ENCODE measurements at places on chromosomes 3 and 15.
A peak's percentile ranks its signal among the peaks of the same experiment; 100 is the strongest.

GRCh38 chr3:138472141-138472825 is 37.9 kb downstream of the ESYT3 start:
- no peak for DNase-seq

DNA sequence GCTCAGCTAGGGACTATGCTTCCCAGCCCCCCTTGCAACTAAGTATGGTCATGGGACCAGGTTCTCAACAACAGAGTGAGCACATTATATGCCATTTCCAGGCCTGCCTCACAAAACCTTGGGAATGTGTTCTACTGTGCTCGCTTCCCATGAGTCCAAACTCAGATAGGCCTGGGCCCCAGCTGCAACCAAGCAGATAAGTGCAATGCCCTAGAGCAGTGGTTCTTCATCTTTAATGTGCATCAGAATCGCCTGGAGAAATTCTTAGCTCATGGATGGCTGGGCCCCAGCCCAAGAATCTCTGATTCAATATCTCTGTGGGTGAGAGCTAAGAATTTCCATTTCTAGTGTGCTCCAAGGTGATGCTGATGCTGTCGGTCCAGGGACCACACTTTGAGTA is 27.5 kb upstream of the TBC1D21 start:
- no peak for DNase-seq

DNA sequence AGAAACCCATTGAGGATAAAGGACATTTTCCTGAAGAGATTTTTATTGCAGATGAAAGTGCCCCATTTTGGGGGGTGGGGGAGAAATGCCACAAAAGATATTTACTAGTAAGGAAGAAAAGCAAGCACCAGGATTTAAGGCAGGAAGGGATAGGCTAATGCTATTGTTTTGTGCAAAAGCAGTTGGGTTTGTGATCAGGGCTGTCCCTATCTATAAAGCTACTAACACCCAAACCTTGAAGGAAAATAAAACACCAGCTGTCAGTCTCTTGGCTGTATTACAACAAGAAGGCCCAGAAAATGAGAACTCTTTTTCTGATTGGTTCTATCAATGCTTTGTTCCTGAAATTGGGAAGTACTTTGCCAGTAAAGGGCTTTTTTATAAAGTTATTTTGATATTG is 56.0 kb downstream of the CD200 start:
- DNase-seq: no peak

GRCh38 chr3:50194903-50195500 is 3.6 kb downstream of the GNAT1 start:
- peak; percentile 70 for DNase-seq

- DNase-seq: no peak
Observed at GRCh38 chr15:72566973-72567372, 87.5 kb upstream of the GOLGA6B start.

DNA sequence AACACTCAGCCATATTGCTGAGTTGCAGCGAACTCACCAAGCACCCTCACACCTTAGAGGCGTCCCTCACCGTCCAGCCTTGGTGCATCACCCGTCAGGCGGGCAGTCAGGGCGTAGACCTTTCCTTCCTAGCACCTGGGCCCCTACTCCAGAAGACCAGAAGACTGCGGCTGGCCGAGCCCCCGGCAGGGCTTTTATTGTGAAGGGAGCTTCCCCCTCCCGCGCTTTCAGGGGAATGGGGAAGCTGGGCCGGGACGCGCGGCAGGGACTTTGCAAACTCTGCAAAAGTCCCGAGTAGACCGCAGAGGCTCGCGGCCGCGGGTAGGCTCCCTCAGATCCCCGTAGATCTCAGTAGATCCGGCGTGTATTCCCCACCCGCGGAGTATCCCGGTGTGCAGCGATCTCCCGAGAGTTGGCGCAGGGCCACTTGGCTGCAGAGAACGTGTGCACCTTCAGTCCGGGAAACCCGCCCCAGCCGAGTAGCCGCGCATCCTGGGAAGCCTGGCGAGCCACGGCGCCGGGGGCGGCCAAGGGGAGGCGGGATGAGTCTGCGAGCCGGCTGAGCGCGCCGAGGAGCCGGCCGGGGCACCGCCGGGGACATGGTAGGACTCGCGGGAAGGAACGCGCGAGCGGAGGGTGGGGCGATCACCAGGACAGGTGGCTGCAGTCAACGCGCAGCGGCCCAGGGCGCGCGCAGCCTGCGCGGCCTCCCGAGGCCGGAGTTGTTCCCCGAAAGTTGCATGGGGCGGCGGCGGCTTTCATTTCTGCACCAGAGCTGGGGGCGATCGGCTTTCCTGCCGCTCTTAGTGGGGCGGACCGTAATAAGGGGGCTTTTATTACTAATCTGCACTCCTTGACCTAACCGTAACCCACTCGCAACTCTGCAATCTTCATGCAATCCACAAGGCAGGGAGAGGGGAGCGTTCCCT is at the start of gene GASK1A:
GASK1A (plus strand) TSS at position 268 of the 929 bp plus-strand sequence; CDS start at position 600, 332 bp downstream.
- no peak for DNase-seq

GRCh38 chr15:60774829-60775463 is 296.0 kb upstream of the ICE2 start:
- DNase-seq: no peak

DNA sequence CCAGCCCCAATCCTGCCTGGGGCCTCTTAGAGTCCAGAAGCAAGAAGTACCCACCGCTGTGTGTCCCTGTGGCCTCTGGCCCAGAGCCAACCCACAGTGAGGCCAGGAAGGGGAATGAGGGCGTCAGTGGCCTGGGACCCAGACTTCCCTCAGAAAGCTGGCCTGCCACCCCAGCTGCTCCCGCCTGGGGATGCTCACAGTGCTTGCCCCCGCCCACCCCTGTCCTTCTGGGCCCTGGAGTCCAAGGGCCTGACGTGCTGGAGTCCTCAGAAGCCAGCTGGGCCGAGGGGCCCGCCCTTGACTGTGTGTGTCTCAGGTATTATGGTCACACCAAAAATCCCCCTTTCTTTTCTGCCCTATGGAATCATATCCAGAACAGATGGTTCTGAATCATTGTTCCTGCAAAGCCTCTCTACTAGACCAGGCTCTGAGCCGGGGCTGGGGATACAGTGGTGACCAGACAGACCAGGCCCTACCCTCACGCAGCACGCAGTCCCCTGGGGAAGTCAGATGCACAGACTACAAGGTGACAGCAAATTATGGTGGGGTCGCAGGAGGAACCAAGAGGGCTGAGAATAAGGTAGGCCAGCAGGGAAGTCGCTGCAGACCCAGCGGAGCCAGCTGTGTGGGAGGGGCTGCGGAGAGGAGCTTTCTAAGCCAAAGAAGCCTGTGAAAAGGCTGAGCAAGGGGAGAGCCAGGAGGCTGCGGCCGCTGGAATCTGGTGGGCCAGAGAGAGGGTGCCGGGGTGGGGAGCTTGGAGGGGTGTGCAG is 99.1 kb downstream of the VGLL4 start:
- no peak for DNase-seq

GRCh38 chr3:186997473-186997939 is 67.2 kb downstream of the ST6GAL1 start:
- no peak for DNase-seq

- DNase-seq: peak; percentile 19
Observed at GRCh38 chr3:73502609-73503583, 121.8 kb downstream of the PDZRN3 start.

GRCh38 chr15:42721016-42721415 is 15.9 kb downstream of the CDAN1 start:
- DNase-seq: no peak

DNA sequence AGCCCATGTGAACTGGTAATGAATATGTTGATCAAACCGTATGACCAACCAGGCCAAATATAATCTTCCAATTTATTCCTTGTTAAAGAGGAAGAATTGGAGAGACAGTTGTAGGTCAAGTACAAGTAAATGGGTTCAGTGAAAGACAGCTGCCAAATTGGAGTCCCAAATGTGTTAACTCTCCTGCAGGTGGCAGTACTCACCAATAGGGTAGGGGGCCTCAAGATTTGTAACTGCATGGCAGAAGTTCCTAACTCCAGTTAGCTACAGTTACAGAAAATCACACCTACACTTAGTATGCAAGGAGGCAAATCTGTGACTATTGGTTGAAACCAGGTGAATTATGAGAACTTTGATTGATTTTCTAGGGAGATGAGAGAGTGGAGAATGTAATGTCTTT is 278.0 kb downstream of the ZBBX start:
- DNase-seq: no peak

- no peak for DNase-seq
Observed at GRCh38 chr3:102269406-102269805, 165.4 kb upstream of the ZPLD1 start.

GRCh38 chr3:9613056-9613748 is 36.1 kb upstream of the MTMR14 start:
- no peak for DNase-seq

DNA sequence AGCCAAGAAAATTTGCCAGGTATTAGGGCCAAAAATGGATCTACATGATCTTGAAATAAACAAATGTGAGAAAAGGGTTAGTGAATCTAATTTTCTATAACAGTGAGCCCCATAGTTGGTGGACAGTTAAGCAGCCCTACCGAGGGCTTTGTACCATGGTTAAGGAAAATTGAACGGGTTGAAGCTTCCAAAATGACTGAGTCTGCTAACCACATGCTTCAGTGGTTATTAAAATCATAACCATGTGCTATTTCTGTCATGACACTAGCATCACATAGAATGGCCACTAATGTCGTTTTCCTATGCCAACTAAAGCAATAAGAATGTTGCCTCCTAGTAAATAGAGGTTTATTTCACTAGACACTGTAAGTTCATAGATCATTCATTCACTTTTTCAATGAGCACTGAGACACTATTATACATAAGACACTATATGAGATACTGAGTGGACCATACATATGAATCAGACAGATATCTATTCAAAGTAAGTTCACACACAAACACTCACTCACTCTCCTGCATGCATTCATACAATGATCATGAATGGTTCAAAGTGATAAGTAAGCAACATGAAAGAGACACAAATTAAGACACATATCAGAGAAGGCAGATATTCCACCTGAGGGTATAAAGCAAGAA is 4.3 kb downstream of the SST start:
- DNase-seq: no peak

DNA sequence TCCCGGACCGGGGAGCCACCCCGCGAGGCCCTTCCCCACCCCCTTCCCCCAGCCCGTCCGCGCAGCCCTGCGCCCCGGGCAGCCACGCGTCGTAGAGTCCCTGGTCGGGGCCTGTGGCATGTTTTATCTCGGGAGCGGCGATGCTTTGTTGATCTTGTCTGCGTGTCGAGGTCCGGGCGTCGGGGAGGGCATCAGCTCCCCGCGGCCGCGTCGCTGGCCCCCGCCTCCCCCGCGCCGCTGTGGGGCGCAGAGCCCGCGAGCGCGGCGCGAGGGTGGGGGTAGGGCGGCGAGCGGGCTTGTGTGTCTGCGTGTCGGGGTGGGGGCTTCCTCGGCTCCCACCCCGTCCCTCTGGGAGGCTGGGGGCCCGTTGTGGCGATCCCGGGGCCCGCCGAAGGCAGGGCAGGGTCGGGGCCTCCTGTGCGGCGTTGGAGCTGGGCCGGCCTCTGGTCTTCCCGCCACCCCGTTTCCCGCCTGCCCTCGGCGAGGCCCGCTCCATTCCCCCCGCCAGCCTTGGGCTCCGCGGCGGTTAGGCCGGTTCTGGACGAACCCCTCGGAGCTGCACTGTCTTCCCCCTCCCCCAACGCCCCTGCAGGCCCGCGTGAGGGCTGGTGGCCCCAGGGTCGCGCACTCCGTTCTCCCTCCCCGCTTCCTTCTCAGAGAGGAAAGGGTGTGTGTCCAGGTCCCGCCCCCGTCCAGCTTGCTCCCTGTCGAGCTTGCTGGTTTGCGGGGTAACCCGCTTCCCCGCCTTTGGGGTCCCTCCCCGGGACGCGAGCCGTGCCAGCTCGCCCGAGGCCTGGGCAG is 695 bp downstream of the GMPS start:
- DNase-seq: peak; percentile 40

GRCh38 chr3:141737093-141737492 is 1.0 kb upstream of the RNF7 start:
- DNase-seq: peak; percentile 13

DNA sequence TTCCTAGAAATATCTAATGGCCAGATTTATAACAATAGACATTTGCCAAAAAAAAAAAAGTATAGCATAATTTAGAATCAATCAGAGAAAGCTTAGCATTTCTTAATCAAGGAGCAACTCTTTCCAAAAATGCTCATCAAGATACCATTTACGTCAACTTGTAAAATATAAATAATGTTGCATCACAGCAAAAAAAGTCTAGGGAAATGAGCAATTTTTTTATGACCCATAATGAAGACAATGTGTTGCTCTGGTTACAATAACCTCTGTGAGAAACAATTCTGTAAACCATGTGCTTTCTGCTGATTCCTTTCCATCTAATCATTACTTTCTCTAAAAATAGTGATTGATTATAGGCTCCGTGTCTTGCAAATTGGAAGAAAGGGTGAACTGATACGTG is 36.3 kb downstream of the KBTBD8 start:
- no peak for DNase-seq

GRCh38 chr3:140552403-140552802 is 125.5 kb upstream of the TRIM42 start:
- no peak for DNase-seq

DNA sequence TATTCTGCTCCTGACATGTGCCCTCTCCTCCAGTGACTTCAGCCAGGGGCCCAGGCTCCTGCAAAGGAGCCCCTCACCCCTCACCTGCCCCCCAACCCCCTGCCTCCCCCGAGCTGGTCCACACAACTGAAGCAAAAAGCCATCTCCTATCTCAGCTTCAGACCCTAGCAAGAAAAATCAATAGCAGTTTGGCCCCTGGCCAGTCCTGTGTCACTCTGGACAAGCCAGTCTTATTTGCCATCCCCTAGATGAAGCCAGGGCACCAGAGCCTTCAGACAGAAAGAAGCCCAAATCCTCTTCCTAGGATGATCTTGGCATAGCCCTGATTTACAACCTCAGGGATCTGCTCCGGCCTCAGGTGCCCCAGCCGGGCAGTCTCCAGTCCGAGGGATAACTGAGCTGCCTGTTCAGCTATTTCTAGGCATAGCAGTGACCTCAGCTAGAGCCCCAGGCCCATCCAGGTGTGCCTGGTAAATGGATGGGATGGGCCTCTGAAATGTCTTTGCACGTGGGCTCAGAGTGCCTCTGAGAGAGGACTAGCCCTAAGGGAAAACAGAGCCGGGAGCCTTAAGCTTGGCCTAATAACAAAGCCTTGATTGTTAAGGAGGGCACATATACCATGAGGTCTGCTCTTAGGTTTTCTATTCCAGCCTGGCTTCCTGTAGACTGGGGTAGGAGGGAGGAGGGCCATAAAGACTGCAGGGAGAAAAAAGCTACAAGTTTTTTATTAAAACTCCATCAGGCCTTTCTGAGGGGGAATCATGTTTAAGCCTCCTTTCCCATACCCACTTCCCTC is 242.0 kb downstream of the SHQ1 start:
- no peak for DNase-seq

DNA sequence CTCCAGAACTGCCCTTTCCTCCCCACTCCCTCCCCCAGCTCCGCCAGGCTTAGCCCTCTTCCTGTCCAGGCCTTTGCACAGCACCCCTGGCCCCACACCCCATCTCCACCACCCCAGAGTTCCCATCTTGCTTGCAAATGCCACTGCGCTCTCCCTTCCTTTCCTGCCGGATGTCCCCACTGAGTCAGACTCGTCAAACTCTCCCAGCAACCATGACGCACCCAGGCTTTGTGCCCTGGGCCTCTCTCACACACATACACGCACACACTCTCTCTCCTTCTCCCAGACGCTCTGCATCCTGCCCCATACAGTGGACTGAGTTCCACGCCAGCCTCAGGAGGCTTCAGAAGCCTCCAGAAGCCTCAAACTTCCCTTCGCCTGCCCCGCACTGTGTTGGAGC is 2.8 kb upstream of the CCDC9B start:
- no peak for DNase-seq

- no peak for DNase-seq
Observed at GRCh38 chr3:177724020-177724638, 526.8 kb upstream of the TBL1XR1 start.

- DNase-seq: no peak
Observed at GRCh38 chr3:43789028-43789427, 98.3 kb downstream of the ABHD5 start.

Measured in CD8-positive, alpha-beta T cell (primary cell).